ENCODE measurements at places on chromosomes 11 and 22.

DNA sequence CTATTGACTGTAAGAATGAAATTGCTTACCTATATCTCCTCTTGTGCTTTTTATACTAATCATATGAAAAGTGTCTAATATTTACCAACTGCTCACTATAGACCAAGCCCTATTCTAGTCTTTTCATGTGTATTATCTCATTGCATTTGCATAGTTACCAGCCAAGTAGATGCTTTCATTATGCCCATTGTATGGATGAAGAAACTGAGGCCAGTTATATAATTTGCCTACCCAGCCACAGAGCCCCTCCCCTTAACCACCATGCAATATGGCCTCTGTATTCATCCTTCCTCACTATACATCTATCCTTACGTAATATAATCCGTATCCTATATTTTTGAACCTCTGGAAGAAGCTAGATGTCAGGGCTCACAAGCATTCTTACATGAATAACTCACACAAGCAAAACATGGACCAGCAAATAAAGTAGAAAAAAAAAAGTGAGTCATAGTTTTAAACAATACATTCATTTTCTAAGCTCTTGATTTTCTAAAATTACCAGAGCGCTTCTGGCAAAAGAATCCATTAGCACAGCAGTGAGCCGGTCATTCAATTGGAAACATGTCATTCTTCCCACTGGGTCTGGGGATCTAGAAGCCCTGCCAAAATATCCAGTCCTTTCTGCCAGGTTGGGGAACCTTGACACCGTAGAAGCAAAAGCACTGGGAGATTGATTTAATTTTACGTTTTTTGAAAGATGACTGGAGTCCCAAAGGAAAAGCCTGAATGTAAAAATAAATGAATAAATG lies 80.0 kb downstream of the C11orf91 start:
- DNase-seq = peak; percentile 73

GRCh38 chr11:108319541-108320145 lies 96.8 kb downstream of the ATM start:
- DNase-seq = peak; percentile 45

DNA sequence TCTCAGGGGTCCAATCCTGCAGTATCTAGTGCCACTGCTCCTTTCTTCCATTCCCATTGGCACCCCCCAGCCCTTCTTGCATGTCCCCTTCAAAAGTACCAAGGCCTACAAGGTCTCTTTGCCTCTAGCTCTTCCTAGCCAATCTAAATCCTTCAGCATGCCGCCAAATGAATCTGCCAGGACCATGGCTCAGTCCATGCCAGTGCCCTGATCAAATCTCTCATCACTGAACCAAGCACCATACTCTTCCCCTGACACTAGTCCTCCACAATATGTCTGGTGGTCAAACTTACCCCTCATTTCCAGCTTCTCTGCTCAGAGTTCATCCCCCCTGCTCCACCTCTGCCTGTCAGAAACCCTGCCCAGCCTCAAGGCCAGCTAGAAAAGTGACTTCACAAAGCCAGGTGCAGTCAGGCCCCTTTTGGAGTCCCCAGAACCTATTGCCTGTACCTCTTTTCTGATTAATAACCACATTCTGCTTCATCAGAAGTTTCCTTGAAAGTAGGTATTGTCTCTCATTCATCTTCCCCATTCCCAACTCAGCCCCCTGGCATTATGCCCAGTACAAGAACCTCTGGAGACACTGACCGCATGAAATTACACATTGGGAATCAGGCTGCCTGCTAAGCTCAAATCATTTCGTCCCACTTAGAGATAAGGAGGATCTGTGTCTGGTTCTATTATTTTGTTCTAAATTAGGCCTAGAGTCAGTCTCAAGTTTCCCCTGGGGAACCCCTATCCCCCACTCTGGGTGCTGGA lies 11.4 kb downstream of the FEN1 start:
- no peak for DNase-seq

DNA sequence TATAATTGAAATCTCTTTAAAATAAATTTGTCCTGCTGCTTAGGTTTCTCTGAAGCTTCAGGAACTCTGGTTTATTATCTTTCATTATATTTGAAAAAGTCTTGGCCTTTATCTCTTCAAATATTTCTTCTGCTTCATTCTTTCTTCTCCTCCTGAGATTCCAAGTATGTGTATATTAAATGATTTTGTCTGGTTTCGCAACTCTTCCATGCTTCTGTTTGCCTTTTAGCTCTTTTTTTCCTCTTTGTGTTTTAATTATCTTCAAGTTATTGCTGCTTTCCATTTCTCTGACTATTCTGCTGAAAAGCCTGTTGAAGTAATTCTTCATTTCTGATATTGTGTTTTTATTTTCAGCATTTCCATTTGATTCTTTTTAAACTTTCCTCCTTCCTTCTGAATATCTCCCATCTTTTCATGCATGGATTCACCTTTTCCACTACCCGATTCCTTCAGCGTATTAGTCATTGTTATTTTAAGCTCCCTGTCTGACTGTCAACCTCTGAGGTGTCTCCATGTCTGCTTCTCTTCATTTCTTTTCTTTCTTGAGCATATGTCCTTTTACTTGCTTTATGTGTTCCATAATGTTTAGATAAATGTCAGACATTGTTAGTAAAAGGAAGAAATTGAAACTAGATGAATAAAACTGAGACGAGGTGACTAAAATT lies 46.6 kb upstream of the CTSC start:
- DNase-seq = no peak

DNA sequence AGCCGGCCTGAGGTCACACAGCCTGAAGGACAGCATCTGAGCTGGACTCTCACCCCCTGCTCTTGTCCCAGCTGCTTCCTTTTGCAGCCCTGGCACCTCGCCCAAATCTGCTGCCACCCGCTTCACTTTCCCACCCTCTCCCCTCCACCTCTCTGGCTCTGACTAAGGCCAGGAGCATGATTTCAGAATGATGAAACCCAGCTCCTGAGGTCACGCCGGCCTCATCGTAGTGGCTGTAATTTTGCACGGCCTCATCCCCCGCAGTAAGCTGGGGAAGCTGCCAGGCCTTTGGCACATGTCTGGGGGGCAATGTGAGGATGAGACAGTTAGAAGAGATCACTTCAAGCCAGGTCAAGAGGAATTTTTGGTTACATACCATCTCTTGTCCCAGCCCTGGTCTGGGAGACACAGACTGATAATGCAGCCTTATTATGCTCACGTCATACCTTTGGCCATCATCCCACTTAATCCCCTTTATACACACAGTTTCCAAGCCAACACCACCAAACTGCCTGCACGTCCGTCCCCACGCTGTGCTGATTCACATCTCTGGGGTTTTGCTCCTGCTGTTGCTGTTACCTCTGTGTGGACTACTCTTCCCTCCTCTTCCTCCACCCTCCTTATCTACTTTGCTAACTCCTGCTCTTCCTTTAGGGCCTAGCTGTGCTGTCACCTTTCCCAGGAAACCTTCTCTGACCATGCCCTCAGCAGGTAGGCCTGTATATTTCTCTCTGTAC lies 58.1 kb downstream of the CHRDL2 start:
- peak; percentile 97 for DNase-seq

DNA sequence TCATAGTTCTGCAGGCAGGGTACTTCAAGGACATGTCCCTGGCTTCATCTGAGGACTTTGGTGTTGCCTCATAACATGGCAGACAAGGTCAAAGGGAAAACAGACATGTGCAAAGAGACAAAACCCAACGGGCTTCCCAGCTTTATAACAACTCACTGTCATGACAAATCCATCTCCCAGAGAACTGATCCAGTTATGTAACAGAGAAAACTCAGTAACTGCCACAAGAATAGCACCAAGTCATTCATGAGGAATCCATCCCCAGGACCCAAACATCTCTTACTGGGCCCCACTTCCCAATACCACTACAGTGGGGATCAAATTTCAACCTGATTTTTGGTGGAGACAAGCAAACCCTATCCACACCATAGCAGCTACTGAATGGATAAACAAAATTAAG lies 13.0 kb downstream of the OR52N4 start:
- DNase-seq = no peak

DNA sequence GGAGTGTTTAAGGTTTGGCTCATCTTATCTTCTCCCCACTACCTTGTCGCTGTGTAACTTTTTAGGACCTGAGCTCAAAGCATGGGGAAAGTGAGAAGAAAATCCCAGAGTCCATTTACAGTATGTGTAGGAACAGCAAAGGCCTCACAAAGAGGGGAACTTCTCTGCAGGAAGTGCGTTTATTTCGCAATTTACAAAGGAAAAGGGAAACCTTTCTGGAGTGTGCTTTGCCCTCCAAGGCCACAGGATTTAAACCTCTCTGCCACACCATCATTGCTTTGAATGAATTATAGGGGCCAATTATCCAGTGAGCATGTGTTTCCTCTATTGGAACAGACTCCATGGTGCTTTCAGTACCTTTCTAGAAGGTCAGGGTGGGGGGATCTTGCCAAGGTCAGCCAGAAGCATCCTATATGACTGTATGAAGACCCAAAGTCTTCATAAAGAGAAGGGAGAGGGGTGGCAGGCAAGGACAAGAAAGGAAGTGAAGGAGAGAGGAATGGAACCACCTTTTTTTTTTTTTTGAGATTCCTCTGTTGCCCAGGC lies 68.1 kb upstream of the LMO2 start:
- DNase-seq = no peak

DNA sequence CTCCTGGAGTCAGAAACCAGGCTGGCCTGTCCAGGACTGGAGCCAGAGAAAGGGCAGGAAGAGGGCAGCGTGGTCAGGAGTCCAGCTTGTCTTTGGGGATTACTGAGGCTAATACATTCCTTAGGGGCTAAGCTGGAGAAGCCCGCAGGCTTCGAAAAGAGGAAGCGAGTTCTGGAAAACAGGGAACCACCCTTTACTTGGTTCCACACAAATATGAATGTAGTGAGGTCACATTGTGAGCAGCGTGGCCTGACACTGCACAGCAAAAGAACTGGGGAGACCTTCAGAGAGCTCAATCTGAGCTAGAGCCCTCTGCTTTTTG lies 132.3 kb downstream of the CEP164 start:
- no peak for DNase-seq

- no peak for DNase-seq
Measured at GRCh38 chr11:101881586-101881985, 33.2 kb upstream of the CEP126 start.

- no peak for DNase-seq
Measured at GRCh38 chr22:25629613-25630012, 65.1 kb downstream of the GRK3 start.

GRCh38 chr22:29702931-29703501 lies 16.8 kb upstream of the CABP7 start:
- DNase-seq = no peak

DNA sequence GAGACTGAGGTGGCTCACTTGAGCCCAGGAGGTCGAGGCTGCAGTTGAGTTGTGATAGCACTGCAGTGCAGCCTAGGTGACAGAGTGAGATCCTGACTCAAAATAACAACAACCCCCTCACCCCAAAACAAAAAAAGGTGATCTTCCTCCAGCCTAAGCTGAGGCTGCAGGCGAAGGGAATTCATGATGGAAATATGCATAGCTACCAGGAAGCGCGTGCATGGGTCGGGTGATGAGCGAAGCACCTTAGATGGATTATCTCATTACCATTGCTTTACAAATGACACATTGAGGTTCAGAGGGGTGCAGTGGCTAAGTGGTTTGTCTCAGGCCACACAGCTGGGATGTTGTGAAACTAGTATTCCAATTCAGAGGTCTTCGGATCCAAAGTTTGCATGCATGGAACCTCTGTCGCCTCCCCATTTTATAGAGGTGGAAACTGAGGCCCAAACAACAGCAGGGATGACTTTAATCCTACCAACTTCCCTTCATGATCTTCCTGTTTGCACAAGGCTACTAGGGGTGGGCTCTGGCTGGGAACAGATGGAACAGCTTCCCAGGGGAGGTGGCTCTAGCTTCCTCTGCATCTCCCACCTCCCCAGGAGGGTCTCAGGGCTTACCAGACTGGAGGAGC lies 4.6 kb downstream of the SLC29A2 start:
- no peak for DNase-seq

DNA sequence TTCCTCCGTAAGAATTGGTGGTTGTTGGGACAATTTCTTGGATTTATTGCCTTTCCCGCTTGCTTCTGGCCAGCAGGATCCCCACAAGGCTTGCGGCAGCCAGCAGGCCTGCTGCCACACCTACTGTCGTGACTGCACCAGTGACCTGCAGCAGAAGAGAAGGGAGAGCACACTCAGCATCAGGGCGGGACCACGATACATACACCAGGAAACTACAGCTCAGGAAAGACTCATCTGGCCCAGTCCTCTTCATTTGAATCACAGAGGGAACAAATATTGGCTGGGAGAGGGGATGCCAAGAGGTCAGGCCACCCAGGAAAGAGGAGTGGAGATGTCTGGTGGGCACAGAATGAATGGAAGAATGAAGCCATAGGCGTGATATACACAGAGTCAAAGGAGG lies 10.3 kb downstream of the PLAAT2 start:
- DNase-seq = no peak

- DNase-seq = peak; percentile 73
Measured at GRCh38 chr11:14902650-14903350, 10.8 kb upstream of the CYP2R1 start.

GRCh38 chr11:3202305-3202704 lies 16.3 kb downstream of the MRGPRG start:
- no peak for DNase-seq

GRCh38 chr11:33668951-33669596 lies 31.6 kb downstream of the C11orf91 start:
- no peak for DNase-seq

GRCh38 chr11:99188221-99188620 lies 167.5 kb downstream of the CNTN5 start:
- no peak for DNase-seq

GRCh38 chr22:42768385-42769035 lies 47.8 kb upstream of the A4GALT start:
- no peak for DNase-seq

GRCh38 chr11:102485095-102485722 lies 32.6 kb upstream of the TMEM123 start:
- DNase-seq = no peak

GRCh38 chr22:41825376-41825775 lies 7.5 kb upstream of the SREBF2 start:
- DNase-seq = no peak

GRCh38 chr11:78069465-78069864 lies 5.8 kb downstream of the THRSP start:
- DNase-seq = no peak

DNA sequence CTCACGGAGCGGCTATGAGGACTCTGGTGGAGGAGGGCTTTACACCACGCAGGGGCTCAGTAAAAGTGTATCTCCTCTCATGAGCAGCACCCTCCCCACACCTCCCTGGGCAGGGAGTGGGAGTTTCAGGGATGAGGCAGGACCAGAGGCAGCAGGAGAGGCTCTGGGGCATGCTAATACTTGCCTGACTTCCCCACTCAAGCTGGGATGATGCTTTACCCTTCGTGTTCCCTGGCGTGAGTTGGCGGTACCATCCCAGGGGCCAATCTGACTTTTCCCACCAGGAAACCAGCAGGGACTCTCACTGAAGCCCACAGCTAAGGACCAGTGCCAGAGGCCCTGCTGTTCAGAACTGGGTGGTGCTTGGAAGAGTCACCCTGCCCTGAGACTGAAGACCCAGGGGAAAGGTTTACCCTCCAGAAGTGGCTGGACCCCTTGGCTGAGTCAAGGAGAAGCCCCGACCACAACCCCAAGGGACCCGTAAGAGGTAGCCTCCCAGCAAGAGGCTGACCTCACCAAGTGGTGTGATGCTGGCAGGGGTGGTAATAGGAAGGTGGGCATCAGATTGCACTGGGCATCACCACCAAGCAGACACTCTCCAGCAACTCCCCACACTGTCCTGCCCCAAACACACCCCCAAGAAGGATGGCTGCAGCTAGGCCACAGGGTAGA lies 65.6 kb downstream of the THAP12 start:
- DNase-seq = no peak

Data from fibroblast of skin of right quadriceps (primary cell).